ENCODE measurements at places on chromosomes 3 and 15.

DNA sequence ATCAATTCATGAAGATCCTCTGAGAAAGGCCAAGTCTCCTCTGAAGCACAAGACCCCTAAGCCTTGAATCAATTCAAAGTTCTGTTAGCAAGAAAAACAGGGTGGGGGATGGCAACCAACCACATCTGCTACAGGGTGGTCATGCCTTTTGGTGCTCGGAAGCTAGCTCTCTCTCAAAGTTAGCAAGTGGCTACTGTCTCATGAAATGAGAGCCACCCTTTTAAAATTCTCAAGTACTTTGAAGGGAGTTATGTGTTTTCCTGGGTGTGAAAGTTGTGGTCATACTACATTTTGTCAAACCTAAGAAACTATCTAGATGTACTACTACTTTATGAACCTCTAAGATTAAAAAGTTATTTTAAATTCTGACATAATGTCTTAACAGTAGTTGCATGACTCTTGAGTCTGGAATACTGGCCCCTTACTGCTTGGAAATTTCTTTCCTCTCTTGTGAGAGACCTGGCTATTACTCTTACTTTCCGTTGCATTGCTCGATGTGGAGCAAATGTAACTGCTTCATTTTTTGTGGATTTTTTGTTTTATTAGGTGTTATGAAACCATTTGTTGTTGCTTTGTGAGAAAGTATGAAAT, 116.1 kb downstream of the CHST2 start:
- DNase-seq, result no peak

DNA sequence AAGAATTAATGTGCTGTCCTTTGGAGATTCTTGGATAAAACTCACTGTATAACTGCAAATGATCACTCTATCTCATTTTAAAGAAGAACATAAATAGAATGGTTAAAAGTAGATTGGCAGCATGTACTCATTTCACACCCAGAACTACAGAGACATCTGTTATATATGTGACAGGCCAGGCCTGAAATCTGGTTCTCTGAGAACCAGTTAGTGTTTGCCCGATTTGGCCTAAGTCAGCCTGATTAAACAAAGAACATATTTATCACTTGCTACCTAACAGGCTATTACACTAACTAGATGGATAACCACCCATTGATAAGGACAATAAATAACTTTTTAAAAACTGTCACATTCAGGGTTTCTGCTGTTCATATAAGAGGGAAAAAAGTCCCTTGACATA, 460.1 kb downstream of the CNTN4 start:
- no peak for DNase-seq

- no peak for DNase-seq
These were observed 41.8 kb upstream of the TPM1 start for GRCh38 chr15:63000706-63001105.

DNA sequence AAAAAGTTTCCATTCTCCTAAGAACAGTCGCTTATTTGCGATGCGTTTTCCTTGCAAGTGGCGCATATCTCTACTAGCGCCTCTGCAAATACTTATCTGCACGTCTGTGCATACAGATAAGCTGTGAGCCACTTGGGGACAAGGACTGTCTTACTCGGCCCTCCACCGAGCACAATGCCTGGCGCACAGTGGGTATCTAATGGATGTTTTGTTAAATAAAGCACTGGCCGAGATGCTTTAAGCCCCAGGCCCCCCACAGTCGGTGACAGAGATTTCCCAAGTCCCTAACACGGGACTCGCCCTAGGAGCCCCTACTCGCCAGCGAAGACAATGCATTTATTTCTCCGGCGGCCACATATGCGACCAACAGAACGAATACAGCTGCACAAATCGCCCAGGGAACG, 503 bp downstream of the HLTF start:
- DNase-seq, result no peak

GRCh38 chr3:115212615-115213014, 65.5 kb upstream of the ZBTB20 start:
- DNase-seq, result no peak

Measured in stimulated activated CD4-positive, alpha-beta T cell treated with anti-CD3 and anti-CD28 coated beads, Interleukin-2, amount 100 ng/mL, for 48 hours (primary cell).